Cortex of kidney (tissue), 1 donor: ENCODE measurements at places on chromosomes 1 and 21.

DNA sequence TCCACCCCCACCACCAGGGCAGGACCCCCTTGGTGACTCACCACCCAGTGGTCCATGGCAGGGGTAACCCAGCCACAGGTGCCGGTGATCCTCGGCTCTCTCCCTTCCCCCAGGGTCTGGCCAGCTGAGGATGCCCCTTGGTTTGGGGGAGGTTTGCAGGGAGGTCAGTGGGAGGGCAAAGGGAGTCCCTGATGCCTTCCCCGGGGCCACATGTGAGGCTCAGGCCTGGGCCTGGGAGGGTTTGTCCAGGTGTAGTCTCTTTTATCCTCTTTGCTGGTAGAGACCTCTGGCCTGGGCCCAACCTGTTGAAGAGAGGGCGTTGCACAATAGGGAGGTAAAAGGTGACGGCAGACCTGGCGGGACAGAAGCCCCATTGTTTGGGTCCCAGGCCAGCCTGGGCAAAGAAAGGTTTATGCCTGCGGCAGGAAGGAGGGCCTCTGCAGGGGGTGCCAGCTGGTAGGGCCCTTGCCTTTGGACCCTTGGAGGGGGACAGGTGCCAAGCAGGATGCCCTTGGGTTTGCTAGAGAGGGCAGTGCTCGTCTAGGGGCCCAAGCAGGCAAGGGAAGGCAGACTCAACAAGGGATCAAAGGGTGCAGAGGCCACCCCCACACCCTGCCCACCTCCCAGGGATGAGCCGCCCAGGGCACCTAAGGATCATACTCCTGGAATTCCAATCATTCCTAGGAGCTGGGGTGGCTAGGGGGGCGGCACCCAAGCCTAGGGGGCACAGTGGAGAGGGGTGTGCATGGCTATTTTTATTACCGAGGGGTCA is 760 bp upstream of the TINAGL1 start:
- DNase-seq, result no peak

GRCh38 chr1:205794011-205794730 is 18.8 kb downstream of the SLC41A1 start:
- DNase-seq, result no peak

- DNase-seq, result no peak
Observed at GRCh38 chr1:42682739-42683531, 717 bp downstream of the YBX1 start.

DNA sequence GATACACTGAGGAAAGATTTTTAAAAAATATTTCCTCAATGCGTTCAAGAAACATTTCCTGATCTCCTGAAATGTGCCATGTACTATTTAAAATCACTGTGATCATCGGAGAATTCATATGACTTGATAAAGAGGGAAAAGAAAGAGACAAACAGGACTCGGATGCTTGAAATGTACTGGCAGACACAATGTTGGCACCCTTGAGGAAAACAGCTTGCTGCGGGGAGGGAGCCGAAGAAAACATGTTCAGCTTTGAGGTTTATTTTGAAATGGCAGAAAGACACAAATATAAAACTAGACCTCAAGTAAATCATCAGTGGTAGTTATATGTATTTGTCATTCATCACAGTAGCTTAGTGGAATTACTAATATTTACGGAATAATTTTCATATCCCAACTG is 100.9 kb upstream of the BRINP3 start:
- no peak for DNase-seq

DNA sequence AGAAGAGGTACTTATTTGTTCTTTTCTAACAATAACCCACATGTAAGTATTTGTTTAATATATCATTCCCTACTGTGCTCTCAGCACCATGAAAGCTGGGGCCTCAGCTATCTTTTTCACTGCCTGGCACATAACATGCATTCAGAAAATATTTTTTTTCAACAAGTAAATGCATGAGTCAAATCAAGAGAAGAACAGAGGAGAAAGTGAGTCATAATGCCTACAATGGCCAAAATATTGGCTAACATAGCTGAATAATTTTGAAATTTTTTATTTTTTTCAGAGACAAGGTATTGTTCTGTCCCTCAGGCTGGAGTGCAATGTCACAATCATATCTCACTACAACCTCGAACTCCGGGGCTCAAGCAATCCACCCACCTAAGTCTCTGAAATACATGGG is 252.2 kb upstream of the ADAMTS5 start:
- no peak for DNase-seq

DNA sequence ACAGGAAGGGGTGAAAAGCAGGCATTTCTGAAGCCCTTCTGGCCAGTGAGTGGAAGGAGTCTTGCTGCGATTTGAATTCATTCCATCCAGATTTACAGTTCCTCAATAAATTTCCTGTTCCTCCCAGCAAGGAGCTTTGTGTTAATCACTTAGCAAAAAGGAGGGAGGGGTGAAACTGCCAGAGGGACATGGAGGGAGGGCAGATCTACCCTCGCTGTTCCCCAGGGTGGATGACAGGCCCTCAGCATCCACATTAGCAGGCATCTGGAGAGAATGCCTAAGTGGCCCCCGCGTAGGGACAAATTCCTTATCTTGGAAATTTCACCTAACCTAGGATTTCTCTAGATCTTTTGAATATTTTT is 1.2 kb downstream of the ETV3 start:
- DNase-seq, result no peak

DNA sequence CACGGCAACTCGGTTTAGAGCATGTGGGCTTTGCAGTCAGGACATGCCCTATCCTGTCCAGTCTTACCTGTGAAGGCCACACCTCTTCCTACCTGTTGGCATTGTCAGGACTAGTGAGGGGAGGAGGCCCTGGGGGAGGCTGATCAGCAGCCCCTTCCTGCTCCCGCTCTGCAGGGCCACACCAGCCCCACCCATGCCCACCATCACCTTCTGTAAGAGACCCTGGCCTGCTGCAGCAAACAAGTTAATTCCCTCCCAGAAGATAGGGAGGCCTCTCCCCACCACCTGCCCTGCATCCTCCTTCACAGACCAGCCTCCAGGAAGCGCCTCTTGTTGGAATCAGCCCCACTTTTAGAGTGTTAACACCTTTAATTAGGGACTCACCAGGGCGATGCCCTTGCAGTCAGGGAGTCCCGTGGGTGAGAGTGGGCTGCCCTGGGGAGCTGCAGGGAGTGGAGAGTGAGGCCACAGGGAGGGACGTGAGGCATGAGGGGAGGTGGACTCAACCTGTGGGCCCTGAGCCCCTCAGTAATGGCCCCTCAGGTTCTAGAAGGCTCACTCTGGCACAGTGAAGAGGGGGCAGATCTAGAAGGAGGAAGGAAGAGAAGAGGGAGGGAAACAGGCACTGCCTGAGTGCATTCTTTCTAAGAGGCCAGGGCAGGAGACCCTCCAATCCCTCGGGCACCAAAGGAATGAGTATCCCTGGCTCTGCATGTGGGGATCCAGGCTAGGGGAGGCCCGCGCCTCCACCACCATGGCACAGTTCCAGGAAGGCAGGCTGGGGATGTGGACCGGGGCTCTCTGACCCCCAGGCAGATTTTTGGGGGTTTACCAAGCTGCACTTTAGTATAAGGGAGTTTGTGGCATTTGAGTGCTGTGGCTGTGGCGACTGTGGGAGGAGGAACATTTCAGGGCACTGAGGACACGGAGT is 8.2 kb downstream of the UMODL1 start:
- DNase-seq, result no peak

DNA sequence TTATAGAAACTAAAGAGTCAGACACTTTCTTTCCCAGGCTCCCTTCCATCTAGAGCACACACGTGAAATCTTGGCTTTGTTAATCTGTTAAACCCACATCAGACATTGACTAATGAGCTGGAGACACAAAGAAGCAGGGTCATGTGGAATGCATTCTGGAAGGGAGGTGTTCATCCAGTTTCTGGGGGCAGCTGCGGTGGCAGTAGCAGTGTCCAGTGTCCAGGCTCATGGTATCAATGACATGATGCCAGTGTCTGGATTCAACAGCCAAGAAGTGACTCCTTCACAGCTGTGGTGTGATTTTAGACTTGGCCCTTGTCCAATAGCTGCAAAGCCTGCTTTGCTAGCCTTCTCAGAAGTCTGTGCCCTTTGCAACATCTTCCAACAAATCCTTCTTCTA is 95.2 kb downstream of the NTPCR start:
- DNase-seq, result no peak

- no peak for DNase-seq
Observed at GRCh38 chr1:118963456-118964430, 24.4 kb downstream of the TBX15 start.
